ENCODE measurements at places on chromosomes 13 and 19.

DNA sequence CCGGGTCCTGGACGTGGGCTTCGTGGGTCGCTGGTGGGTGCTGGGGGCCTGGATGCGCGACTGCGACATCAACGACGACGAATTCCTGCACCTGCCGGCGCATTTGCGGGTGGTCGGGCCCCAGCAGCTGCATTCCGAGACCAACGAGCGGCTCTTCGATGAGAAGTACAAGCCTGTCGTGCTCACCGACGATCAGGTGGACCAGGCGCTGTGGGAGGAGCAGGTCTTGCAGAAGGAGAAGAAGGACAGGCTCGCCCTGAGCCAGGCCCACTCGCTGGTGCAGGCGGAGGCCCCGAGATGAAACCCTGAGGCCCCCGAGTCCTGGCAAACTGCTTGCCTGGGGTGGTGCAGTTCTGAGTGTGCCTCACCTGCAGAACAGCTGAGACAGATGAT, 787 bp downstream of the TIMM29 start:
- DNase-seq = no peak

DNA sequence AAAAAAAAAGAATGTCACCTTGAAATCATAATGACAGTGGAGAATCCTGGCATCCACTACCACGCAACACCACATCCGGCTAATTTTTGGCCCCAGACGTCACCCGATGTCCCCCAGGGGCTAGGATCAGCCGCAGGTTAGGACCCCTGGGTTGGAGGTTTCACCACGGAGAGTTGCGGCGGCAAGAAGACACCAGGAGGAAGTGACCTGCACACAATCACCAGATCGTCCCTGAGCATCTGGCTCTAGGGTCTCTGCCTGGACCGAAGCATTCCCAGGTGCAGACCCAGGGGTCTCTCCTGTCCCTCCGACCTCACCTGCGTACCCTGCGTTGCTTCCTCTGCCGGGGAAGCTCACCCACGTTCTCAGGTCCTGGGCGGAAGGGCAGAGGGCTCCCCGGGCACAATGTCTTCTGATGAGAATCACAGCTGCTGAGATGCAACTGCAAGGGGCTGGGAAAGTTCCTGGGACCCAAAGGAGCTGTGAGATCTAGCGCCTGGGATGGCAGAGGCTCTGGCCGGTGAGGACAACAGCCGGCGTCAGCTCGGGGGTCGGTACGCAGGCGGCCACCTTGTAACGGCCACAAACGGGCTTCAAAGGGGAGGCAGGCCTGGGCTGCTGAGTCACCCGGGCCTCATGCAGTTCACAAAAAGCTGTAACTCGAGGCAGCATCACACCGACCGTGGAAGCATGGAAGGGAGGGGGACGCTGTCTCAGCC, 111.2 kb downstream of the GADD45B start:
- no peak for DNase-seq

DNA sequence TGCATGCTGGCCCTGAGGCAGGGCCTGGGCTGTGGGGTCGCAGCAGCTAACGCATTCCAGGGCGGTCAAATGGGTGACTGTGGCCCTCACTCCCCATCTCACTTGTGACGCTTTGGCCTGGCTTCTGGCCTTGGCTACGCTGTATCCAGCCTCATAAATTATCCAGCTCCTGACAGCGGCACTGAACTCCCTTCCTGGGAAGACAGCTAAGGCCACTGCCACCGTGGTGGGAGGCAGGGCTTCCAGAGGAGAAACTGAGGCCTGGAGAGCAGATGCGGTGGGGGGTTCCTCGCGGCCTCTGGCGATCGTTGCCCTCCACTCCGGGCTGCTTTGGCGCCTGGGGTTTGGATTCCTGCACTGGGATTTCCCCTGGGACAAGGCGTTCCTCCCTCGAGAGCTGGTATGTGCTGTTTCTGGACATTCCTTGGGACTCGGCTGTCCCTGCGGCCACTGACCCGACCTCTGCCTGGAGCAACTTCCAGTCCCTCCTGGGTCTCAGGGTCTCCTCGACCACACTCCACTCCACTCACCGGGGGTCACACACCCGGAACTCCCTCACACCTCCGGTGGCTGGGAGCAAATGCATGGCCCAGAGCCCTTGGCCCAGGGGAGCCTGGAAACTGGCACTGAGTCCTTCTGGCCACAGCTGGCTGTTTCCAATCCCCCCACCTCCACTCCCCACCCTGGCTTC, 3.4 kb downstream of the TBXA2R start:
- DNase-seq = no peak

GRCh38 chr19:1243768-1244692, 2.5 kb downstream of the ATP5F1D start:
- peak; percentile 48 for DNase-seq

GRCh38 chr19:43784241-43784980, 3.6 kb upstream of the KCNN4 start:
- peak; percentile 42 for DNase-seq

DNA sequence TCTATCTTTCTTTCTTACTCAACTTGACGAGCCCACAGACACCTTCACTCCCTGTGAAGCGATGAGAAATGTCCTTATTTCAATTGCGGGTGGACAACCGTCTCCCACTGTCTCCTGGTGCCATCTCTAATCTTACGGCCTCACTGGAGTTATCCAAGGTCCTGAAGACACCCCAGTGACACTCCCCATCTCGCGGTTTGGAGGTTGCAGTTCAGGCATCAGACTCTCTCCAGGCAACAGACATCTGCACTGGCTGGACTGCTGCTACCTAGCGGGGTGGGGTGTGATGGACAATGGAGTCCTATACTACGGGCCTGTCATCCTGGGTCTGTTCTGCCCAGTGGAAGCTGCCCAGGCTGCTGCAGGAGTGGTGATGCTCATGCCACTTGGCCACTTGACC, 18.3 kb upstream of the IRS2 start:
- DNase-seq = no peak

GRCh38 chr13:44155422-44156293, 218.0 kb upstream of the SERP2 start:
- no peak for DNase-seq

DNA sequence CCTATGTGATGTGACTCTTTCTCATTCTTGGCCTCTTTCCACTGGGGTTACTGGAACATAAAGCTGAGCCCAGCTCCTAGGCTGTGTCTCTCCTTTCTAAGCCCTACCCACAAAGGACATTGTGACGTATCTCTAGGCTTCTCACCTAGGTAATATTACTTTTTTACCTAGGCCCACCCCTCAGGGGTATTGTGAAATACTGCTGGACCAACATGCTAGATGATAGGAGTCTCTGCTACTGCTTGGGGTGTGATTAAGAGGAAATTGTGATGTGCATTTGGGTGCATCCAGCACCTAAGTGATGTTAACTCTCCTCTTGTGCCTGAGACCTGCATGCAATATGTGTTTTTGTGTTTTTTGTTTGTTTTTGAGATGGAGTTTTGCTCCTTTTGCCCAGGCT, 22.8 kb upstream of the ZNF254 start:
- DNase-seq = no peak

DNA sequence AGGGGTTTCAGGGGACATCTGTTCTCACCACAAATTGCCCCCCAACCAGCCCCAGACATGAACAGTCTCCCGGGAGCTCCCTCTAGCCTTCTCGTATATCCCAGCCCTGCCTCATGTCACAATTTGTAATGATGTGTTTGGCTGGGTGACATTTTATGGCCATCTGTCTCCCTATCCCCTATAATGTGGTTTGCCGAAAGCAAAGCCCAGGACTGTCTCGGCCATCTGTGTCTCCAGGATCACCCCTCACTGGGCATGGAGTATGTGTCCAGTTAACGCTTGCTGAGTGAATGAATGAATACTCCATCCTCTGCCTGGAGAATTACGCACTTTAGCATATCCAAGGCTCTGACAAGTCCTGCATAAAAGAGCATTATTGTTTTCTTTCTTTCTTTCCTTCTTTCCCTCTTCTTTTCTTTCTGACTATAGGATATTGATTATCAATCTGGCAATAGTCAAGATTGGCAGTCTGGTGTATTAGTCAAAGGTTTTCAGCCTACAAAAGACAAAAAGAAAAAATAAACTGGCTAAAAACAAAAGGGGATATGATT, 15.1 kb downstream of the HPN start:
- no peak for DNase-seq

- no peak for DNase-seq
Observed at GRCh38 chr19:30390356-30390988, 18.3 kb downstream of the ZNF536 start.

DNA sequence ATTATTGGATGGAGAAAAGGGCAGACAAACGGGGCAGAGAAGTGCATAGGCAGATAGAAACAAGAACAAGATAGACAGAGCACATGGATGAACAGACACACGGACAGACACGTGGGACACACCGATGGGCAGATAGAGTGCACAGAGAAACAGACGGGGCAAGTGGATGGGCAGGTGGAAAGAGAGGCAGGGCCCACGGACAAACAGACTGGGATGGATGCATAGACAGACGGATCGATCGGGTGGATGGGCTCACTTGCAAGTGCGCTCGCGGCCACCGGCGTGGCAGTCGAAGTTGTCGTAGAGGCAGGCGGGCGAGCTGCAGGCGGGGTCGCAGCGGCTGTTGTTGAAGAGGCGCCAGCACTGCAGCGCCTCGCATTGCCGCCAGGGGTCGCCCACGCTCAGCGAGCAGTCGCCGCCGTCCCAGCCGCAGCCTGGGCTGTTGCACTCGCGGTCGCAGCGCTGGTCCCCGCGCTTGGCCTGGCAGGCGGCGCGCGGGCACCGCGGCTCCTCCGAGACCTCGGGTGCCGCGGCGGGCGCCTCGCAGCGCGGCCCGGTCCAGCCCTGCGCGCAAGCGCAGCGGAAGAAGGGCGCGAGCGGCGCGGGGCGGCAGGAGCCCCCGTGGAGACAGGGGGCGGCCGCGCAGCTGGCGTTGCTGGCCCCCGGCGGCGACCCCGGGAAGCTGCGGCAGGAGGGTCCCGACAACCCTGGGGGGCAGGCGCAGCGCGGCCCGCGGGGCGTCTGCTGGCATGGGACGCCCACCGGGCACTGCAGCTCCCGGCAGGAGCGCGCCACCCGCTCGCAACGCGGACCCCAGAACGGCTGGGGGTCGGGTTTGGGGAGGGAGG, 23.3 kb downstream of the NOTCH3 start:
- DNase-seq = peak; percentile 61

DNA sequence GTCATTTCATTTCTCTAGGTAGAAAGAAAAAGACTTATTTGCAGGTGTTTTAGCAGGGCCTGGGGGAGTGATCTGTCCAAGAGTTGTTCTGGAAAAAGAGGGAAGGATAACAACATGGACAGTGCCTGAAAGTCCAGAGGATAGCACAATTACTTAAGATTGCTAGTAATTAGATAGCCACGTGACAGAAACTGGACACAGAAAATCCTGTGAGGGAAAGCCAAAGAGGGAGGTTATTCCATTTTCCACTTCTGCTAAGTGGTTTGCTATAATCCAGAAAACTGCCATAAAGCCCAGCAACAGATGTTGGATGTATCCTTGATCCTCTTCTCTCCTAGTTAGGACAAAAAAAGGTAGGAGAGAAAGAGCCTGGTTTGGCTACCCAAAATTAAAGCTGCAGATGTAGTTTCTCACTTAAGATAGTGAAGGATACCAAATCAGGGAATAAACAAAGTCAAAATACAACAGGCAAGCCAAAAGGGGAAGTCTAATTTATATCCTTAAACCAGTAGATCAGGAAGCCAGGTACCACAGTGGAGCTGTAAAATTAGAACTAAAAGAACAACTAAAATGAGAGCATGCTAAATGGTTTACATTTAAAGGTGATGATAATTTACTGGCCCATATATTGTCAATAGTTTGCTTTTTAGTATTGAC, 140.2 kb downstream of the VWA8 start:
- no peak for DNase-seq

DNA sequence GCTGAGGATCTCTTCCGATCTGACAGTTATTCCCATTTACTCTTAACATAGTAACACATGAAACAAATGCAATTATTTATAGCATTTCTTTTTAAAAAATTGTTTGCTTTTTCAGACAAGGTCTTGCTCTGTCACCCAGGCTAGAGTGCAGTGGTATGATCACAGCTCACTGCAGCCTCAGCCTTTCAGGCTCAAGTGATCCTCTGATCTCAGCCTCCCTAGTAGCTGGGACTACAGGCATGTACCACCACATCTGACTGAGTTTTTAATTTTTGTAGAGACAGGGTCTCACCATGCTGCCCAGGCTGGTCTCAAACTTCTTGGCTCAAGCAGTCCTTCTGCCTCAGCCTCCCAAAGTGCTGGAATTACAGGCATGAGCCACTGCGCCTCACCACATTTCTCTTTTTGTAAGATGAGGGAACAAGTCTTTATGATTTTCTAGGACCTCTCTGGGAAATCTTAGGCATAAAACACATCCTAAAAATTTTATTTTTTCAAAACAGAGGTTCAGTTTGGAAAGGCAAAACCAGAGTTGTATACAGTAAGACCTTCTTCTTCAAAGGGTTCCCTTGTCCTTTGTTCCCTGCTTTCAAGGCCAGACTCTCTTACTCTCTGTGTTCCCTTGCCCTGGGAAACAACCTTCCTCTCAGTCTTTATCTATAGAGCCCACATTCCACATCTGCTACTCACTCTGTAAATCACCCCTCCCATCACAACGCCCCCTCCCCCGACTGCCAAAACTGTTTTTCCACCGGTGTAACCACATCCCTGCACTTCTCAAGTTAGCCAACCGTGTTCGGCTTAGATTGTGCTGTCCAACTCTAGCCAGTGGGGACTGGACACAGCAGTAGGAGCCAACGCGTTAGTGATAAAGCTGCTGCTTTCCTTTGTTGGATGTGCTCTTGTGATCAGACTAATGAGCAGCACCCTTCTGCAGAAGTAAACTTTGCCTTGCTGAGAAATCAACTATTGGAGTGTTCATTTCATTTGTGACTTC, 56.2 kb downstream of the DHRS12 start:
- no peak for DNase-seq

- DNase-seq = peak; percentile 41
Observed at GRCh38 chr13:48233046-48233888, at the start of gene ITM2B. Gene ITM2B, plus strand, starts transcription at chr13:48233206. Its CDS starts 155 bp downstream, at chr13:48233361.

DNA sequence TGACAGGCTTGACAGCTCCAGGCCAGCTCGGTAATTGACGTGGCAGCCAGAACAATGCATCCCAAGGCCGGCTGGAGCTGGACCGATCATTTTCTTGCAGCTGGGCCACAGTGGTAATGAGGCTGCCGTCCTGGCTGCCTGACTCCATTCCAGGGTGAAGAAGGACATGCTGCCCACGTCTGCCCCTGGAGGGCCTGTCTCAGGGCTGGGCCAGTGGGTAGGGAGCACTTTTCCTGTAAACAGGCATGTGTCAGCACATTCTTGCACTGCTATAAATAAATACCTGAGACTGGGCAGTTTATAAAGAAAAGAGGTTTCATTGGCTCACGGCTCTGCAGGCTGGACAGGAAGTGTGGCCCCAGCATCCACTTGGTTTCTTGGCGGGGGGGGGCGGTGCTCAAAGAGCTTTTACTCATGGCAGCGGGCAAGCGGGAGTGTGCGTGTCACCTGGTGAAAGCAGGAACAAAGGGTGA, 38.1 kb upstream of the KCTD15 start:
- no peak for DNase-seq

- no peak for DNase-seq
Observed at GRCh38 chr13:50244355-50244712, 229.1 kb downstream of the KCNRG start.
